Stimulated activated CD4-positive, alpha-beta T cell treated with anti-CD3 and anti-CD28 coated beads, Interleukin-4, amount 100 ng/mL, for 48 hours (primary cell): ENCODE measurements at places on chromosomes 16 and 17.

- no peak for DNase-seq
Measured at GRCh38 chr16:13892301-13892700, 27.7 kb upstream of the ERCC4 start.

- DNase-seq: no peak
Measured at GRCh38 chr16:56684256-56684925, 2.1 kb downstream of the MT1X start.

DNA sequence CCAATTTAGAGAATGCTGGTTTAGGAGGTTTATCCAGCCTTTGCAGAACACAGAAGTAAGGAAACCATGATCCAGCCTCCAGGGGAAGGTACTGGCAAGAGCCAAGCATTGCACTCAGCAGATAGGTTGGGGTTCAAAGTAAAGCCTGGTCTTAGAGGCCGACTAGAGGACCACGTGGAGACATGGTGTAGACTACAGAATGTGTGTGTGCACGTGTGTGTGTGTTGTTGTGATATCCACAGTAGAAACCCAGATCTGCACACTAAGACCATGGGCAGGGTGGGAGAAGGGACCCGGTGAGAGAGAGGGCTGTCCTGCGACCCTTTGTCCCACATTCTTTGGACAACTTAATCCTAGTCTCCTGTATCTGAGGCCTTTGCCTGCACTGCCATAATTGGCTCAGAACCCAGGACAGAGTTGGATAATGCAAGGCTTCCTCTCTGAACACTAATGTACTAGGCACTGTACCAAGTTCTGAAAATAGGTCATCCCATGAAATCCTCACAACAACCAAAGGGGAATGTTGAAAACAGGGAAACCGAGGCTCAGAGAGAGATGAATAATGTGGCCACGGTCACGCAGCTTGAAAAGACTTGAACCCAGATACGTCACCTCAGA, 325.1 kb upstream of the HSBP1 start:
- no peak for DNase-seq

GRCh38 chr17:35488991-35489390, 40.4 kb upstream of the SLFN13 start:
- DNase-seq: no peak

DNA sequence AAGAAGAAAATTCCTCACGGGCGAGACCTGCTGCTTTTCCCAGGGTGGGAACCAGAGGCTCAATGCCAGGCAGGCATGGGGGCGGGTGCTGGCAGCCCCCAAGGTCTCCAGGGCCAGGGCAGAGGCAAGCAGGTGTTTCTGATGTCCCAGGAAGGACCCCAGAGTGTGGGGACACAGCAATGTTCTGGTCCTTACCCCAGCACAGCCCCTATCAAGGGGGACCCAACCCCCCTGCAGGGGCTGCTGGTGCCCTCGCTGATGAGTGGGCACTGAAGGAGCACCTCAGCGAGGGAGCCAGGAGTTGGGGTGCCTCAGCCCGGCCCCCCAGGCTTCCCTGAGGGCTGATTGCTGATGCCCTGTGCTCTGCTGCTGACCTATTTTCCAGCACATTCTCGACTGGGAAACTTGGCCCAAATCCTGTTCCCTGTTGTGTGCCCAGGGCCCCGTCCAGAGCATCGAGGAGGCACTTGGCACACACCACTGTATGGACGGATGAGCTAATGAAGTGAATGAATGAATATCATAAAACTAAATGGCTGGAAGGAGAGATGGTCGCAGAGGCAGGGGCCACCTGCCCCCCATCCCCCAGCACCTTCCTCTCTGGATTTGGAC, 2.8 kb downstream of the DBNDD1 start:
- no peak for DNase-seq

DNA sequence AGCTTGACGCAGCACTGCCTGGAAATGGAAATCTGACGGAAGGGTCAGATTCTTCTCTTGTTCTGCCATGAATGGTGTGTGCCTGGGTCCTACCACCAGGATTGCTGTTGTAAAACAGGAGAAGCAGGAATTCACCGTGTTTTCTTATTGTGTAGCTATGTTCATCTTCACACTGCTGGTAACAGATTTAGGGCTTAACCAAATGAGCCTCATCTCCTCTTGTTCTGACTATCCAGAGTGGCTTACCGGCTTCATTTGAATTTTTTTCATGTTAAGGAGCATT, 97.3 kb upstream of the CHMP6 start:
- no peak for DNase-seq

- no peak for DNase-seq
Measured at GRCh38 chr17:69412251-69412671, 2.2 kb upstream of the MAP2K6 start.

- no peak for DNase-seq
Measured at GRCh38 chr16:778447-778846, 9.7 kb downstream of the RPUSD1 start.

DNA sequence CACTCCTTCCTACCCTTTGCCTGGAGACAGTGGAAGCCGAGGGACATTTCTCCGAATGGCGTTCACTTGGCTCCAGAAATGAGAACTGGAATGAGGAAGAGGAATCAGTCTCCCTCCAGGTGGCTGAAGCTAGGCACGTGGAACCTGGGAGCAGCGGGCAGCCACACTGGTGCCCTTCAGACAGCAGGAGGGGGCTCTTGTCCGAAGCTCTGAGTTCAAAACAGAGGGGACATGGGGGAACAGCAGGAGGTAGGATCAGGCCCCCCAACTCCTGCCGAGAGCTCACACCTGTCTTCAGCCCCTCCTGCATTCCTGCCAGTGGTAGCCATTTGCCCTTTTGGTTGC, 41.5 kb downstream of the TMEM235 start:
- DNase-seq: no peak

GRCh38 chr17:44331249-44331760, 6.7 kb upstream of the SLC25A39 start:
- peak; percentile 53 for DNase-seq

DNA sequence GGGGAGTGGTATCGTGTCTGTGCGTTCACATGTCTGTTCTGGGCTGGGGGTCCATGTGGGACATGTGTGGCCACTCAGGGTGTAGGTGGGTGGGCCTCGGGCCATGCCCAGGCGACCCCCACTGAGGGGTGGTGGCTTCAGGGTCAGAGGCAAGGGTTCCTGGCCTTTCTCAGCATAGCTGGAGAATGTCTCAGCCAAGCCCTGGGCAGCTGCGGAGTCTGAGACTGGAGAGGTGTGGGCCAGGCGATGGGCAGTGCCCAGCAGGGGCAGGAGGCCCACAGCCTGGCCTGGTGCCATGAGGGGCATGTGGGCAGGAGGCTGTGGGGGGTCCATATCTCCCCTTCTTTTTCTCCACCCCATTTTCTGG, 1.2 kb downstream of the FSCN2 start:
- DNase-seq: no peak

GRCh38 chr16:28161626-28162025, 50.1 kb downstream of the XPO6 start:
- DNase-seq: no peak

DNA sequence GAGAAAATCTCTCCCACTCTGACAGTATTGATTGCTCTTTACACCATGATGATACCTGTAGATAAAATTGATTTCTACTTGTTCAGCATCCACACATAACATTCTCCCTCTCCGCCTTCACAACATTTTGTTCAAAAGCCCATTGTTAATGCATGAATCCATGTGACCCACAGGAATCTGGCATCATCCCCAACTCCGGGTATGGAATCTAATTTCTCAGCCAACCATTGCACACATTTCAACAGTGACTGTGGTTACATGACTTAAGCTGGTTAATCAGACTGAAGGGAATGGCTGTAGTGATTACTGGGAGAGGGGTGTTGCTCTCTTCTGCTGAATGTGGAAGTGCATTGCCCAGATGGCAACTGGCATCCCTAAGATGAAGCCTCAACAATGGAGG, 161.4 kb upstream of the C16orf82 start:
- DNase-seq: no peak

DNA sequence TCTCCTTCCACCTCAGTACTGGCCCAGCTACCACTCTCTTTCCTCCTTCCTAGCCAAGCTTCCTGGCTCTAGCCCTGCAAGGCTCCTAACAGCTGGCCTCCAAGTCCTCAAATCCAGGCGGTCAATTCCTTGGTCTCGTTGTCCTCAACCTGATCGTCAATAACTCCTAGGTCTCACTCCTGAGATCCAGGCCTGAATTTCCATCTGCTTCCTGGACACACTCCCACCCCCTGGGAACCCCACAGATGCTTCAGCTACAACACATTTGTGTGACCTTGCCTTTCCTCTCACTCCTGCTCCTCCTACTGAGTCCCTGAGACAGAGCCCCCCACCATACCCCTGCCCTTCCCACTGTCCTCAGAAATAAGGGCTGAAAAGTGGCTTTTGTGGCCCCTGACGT, 2.3 kb downstream of the ENKD1 start:
- no peak for DNase-seq

- DNase-seq: no peak
Measured at GRCh38 chr16:66223176-66223780, 143.2 kb upstream of the CDH5 start.

DNA sequence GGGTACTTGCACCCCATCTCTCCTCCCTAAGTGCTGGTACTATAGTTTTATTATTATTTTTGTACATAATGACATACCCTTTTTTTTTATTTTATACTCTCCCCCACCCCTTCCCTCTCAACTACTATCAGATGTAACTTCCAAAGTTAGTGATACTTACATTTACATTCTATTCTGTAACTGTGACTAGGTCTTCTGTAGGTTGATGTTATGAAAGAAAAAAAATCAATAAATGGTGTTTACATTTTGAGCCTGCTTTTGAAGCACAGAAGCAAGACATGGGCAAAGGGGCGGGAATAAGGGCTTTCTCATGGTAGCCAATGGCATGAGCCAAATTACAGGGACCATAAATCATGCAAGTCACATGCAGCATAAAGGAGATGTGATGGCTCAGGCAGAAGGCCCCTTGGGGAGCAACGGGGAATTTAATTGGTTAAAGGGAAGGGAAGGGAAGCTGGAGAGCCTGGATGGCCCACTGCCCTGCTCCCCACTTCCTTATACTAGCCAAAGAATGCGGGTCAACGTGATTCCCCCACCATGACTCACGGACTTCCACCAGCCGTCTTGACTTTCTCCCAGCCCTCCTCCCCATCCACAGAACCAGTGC, 2.4 kb upstream of the ACSF2 start:
- DNase-seq: no peak

GRCh38 chr16:25051406-25052150, 36.4 kb upstream of the ARHGAP17 start:
- DNase-seq: no peak

- no peak for DNase-seq
Measured at GRCh38 chr17:63136369-63137012, 170.5 kb downstream of the TANC2 start.

DNA sequence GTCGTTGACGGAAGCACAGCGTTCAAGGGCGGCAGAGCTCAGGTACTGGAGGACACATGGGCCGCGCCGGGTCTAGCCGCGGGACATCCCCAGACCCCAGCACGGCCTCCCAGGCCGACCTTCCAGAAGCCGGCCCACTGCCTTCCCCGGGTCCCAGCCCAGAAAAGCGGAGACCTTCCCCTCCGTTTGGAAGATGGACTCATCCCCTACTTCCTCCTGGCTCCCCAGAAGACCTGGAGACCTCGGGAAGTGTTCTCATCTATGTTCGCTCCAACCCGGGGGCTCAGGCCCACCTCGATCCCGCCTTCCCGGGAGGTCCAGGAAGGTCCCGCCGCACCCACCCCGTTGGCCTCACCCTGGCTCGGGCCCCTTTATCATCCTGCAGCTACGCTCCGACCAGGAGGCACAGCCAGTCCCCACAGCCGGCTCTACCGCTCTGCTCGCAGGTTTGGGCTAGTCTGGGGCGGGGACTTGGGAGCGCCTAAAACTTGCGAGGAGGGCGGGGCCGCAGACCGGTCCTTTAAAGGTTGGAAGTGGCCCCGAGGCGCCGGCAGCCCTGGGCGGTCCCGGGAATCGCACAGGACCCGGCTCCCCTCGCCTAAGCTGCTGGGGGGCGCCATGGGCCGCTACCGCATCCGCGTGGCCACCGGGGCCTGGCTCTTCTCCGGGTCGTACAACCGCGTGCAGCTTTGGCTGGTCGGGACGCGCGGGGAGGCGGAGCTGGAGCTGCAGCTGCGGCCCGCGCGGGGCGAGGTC, at the start of gene ALOX12:
TSS of gene ALOX12 (plus strand) at position 550 of the 756 bp plus-strand sequence. CDS start at position 619, 69 bp downstream.
- DNase-seq: no peak

- DNase-seq: no peak
Measured at GRCh38 chr16:9151074-9151473, 59.6 kb downstream of the HAPSTR1 start.

DNA sequence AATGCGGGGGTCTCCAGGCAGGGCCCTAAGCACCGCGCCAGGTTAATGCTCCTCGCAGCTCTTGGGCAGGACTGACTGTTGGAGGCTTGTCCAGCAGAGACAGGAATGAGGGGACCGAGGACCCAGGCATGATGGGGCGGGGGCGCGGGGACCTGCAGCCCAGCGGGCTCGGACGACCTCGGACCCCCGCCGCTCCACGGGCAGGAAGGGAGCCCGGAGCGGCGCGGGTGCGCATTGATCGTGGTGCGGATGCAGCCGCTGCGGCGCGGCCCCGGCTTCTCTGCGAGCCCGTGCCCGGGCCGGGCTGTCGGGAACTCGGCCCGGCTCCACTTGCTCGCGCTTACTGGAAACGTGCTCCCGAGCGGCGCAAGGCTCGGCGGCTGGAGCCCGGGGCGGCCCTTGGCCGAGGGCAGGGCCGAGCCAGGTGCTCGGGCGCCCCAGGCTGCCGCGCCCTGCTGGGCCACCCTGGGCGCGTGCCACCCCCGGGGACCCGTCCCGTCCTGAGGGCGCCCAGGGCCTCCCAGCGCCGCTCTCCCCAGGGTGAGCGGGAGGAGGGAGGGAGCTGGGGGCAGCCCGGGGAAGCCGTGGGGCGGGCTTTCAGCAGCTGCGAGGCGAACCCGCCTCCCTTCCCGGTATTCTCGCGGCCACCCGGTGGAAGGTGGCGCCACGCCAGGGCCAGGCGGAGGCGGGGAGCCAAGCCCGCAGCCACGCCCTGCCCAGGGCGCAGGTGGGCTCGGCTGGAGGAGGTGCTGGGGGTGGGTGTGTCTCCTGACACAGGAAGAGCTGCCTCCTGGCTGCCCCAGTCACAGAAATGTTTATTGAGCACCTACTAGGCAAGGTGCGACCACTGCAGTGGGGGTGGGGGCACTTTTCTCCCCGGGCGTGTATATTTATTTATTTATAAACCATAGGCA, 45.9 kb downstream of the SOCS3 start:
- DNase-seq: peak; percentile 67

- peak; percentile 12 for DNase-seq
Measured at GRCh38 chr17:34503528-34504195, 75.7 kb upstream of the TMEM132E start.

DNA sequence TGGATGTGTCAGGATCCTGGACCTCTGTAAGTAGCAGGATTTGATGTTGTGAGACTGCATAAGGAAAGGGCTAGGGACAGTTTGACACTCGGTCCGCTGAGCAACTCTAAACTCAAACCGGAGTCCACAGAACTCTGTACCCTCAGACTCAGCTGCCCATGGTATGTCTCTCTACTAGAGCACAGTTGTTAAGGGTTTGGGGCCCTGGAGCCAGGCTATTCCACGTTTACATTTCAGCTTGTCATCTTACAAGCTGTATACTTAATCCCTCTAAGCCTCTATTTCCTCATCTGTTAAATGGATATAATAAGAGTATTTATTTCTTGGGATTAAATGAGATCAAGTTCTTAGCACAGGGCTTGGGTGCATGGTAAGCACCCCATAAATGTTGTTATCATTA, 27.9 kb downstream of the HOXB1 start:
- DNase-seq: no peak

GRCh38 chr17:4892499-4893221, 6.7 kb upstream of the C17orf107 start:
- DNase-seq: no peak

GRCh38 chr17:49908782-49909714, 59.9 kb upstream of the DLX4 start:
- no peak for DNase-seq
